ENCODE measurements at places on chromosomes 2 and 18.

DNA sequence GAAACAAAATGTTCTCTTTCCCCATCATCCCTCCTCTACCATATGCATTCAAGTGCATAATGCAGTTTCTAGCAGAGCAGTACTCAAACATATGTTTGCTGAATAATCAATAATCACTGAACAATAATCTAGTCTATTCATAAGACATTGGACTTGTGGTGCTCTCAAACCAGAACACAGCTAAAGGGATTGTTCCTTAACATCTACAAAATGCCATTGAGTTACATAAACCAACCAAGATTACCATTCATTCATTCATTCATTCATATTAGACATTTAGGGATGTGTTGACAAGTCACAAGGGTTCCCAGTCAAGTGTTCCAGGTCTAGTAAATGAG lies 3.9 kb downstream of the CLHC1 start:
- no peak for DNase-seq

GRCh38 chr2:156553714-156554442 lies 117.7 kb downstream of the GPD2 start:
- DNase-seq: no peak

GRCh38 chr18:77905011-77905410 lies 655.4 kb downstream of the GALR1 start:
- no peak for DNase-seq

GRCh38 chr2:144785253-144785652 lies 265.3 kb upstream of the ZEB2 start:
- DNase-seq: no peak

GRCh38 chr2:211093743-211094303 lies 537.4 kb downstream of the CPS1 start:
- no peak for DNase-seq

DNA sequence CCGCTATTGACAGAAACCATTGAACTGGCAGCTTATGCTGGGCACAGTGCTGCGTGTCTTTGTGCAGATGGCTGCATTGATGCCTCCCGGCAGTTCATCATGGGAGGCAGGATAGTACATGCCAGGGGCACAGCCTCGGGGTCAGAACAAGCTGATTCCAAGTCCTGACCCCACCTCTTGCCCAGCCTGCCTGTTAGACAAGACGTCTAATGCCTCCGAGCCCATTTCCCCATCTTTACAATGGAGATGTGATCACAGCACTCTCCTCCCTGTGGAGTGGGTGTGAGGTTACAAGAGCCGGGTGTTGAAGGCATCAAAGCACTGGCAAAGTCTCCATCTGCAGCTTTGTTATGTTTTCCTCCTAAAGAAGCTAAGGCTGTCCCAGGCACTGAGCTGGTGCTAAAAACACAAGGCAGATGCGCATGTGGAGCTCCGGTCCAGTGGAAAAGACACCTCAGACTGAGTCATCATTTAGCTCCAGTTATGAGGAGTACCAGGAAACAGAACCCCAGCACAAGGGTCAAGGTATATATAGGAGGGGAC lies 125.7 kb upstream of the EPAS1 start:
- DNase-seq: no peak

DNA sequence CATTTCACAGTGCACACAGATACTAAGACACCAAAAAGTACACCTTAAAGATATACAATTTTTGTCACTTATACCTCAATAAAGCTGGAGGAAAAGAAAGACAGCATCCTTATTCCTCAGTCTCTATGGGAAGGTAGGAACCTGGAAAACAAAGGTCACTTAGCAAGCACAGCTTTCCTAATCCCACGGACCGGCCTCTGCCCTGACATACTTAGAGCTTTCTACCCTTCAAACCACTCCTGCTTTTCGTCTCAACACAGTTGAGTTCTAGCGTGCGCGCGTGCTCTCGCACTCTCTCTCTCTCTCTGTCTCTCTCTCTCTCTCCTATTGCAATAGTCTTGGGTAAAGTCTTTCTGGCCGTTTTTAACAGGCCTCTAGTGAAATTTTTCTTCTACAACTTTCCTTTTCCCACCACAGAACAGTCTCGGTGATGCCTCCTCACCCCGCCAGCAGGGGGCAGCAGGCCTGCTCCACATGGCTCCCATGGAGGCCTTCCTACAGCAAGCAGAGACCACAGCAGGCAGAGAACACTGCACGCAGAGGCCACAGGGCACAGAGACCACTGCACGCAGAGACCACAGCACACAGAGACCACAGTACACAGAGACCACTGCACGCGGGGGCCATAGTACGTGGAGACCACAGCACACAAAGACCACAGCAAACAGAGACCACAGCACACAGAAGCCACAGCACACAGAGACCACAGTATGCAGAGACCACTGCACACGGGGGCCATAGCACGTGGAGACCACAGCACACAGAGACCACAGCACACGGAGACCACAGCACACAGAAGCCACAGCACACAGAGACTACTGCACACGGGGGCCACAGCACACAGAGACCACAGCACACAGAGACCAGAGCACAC lies 106.9 kb downstream of the FBXO15 start:
- peak; percentile 65 for DNase-seq

DNA sequence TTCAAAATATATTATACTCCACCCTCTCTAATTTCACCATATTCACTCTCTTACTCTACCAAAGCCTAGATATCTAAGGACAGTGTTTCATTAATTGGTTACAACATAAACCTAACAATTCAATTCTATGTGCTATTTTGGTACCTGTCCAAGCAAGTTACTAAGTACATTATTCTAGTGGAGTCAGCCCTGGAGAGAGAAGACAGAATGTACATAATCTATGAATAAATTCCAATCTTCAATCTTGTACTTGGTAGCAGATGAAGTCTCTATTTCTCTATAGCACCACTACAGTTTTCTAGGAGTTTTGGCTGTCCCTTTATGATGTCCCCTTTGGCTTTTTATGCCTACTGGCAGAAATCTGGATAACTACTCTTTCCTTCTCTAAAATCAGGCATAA lies 27.6 kb downstream of the NMUR1 start:
- DNase-seq: no peak

DNA sequence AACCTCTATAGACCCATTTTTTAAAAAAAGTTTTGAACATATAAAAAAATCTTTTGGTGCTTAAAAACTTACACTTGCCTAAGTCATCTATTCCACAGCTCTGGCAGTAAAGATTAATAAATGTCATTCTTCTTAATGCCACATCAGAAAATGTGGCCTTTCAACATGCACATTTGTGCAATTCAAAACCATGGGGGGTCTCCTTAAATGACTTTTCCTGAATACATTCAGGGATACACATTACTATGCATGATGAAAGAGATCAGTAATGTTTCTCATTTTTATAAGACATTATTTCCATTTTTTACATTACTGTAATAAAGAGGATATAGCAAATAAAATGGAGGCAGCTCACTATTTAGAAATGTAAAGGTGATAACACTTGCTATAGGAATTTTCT lies 142.3 kb downstream of the RBM43 start:
- no peak for DNase-seq

DNA sequence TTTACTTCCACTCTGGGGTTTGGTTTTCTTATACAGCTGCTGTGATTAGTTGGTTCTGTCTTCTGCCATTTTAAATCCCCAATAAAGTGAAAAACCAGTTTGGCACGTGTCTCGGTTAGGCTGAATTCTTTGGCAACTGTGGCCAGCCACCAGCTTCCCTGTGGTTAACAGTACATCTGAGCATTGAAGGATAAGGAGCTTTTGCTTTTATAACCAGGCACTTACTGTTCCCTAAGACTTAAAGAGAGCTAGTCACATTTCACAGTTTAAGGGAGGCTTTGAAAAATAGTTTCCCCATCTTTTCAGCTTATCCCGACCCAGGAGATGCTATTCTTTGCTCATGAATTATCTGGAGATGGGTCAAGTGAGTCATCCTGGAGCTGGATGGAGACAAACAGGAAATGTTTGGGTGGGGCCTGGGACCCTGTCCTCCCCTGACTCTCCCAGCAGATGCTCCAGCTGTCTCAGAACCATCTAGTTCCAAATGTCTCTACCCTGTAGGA lies 57.3 kb upstream of the EML6 start:
- DNase-seq: no peak

GRCh38 chr18:7255643-7256042 lies 24.8 kb downstream of the LRRC30 start:
- no peak for DNase-seq

DNA sequence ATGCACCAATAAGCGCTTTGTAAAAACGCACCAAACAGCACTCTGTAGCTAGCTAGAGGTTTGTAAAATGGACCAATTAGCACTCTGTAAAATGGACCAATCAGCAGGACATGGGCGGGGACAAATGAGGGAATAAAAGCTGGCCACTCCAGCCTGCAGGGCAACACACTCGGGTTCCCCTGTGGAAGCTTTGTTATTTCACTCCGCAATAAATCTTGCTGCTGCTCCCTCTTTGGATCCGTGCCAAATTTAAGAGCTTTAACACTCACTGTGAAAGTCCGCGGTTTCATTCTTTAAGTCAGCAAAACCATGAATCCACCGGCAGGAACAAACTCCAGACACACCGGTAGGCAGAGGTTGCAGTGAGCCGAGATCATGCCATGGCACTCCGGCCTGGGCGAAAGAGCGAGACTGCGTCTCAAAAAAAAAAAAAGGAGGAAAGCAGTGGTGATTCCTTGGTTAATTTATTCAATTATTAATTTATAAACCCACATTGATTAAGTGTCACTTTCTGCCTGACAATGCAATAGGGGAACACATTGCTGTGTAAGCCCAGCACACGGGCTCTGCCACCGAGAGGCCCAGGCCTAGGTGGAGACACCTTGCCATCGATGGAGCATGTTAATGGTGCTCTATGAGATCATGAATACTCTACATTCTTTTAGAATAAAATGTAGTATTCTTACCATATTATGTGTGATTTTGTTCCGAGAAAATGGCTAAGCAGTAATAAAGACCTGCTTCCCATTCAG lies 687.6 kb upstream of the HS6ST1 start:
- DNase-seq: no peak

- peak; percentile 22 for DNase-seq
These were observed 277.3 kb upstream of the HDAC4 start for GRCh38 chr2:239678186-239678490.

DNA sequence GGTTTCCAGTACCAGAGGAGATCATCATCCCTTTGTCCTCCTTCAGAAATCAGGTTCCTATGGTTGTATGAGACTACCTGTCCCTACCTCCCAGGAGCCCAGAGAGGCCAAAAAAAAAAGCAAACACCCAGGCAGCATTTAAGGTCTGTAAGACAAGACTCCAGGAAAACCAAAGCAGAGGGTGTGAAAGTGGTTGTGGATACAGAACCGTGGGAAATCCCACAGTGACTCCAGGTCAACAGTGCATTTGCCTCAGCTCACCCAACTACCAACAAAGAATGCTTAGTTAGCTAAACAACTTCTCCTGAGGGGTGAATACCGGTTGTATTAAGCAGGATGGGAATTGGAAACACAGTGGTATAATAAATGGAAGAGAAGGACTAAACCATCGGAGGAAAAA lies 83.6 kb downstream of the LBH start:
- DNase-seq: no peak

DNA sequence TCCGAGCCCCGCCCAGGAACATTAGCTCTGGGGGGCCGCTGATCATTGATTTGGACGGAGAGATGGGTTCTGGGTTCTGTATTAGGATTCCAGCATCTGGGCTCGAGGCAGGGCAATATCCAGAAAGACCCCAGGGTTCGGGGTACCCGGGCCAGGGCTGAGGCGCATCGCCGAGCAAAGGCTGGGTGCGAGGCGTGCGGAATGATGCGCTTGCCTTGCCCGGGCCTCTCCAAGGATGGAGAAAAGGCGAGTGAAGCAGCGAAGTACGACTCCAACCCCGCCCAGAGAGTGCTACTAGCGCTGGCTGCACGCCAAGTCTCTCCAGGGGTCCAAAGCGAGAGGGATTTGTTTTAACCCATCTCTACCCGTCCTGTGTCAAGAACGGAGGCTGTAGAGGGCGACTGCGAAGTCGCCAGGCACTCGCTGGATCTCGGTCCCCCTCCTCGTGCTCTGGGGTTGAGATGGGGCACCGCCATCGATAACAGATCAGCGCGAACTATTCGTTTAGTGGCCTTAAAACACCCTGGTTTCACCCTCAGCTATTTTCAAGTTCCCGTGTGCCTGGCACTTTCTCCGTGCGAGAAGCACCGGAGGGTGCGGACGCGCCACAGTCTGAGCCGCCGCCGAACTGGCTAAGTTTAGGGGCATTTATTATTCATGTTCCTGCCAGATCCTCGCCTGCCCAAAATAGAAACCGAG lies 1.9 kb downstream of the ADCYAP1 start:
- no peak for DNase-seq

GRCh38 chr2:116718451-116718850 lies 1096.0 kb upstream of the DDX18 start:
- DNase-seq: no peak

DNA sequence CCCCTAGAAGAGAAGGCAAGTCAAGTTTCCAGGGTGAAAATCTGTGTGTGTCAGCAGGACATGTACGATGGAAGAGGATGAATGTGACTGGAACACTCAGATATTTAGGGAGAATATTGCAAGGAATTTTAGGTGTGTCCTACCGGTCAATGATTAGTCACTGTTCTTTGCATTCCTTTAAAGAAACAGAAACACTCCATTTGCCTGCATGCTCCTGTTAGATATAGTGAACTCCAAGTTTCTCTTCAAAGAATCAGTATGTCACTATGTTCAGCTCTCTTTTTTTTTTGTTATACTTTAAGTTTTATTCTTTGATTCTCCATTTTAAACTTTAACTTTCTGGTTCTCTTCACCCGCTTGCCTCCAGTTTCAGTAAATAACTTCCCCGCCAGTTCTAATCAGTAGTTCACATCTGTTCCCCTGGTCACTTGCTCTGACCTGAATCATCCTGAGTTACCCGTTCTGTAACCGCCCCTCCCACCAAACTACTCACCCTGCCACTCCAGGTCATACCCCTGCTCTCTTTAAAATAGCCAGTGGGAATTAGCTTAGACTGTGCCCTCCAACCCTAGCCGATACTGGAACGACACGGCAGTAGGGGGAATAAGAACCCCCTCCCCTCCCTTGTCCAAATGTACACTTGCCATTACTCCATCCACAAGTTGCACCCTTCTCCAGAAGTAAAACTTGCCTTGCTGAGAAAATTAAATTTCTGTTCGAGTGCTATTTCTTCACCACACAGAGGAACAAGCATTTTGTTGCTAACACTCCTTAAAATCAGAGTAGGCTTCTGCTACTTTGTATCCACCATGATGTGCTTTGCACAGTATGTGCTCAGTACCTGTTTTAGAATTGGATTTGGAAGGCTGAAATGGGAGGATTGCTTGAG lies 268.4 kb downstream of the METTL4 start:
- no peak for DNase-seq

GRCh38 chr18:3782901-3783300 lies 332.9 kb downstream of the TGIF1 start:
- no peak for DNase-seq
